ENCODE measurements at places on chromosomes 16 and 17.

- no peak for DNase-seq
Measured at GRCh38 chr17:66190738-66191592, 968 bp downstream of the CEP112 start.

DNA sequence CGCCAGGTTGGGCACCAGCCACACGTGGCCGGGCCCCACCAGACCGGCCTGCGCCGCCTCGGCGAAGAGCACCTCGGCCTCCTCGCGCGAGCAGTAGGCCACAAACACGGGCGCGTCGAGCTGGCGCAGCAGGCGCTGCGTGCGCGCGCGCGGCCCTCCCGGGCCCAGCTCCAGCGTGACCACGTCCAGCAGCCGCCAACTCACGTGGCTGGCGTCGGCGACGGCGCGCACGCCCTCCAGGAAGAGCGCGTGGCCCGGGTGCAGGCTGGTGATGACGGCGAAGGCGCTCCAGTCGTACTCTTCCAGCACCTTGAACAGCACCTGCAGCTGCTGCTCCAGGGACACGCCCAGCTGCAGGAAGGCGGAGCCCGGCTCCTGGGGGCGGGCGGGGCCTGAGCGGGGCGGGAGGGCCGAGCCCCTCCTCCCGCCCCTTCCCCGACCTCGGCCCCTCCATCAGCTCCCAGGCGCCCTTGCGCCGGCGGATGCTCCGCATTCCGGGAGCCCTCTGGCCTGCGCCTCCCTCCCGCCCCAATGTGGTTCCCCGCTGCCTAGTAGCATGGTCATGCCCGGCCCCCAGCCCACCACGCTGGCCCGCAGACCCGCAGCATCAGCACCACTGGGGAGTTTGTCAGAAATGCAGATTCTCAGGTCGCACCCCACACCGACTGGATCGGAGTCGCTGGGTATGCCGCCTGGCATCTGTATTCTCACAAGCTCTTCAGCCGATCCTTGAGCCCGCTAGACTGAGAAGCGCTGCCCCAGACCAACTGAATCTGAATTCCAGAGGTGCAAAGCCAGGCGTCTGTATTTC lies 7.2 kb downstream of the GRIN2C start:
- DNase-seq, result no peak

GRCh38 chr16:77877712-77878347 lies 89.5 kb downstream of the VAT1L start:
- DNase-seq, result no peak

DNA sequence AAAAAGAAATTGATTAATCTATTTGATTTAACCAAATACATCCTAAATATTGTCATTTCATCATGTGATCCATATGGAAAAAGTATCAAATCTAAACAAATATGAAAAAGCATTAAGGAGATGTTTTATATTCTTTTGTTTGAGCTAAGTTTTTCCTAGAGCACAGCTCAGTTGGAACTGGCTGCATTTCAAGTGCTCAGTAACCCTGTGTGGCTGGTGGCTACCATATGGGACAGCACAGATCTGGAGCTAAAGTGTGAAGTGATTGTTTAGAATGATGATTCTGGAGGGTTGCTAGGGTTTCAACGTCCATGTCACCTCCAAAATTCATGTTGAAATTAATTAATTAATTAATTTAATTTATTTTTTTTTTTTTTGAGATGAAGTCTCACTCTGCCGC lies 137.5 kb downstream of the XYLT1 start:
- DNase-seq, result no peak

GRCh38 chr16:75282466-75283281 lies 31.2 kb upstream of the BCAR1 start:
- DNase-seq, result no peak

- peak; percentile 23 for DNase-seq
Measured at GRCh38 chr17:82592767-82593589, 55.3 kb downstream of the WDR45B start.

DNA sequence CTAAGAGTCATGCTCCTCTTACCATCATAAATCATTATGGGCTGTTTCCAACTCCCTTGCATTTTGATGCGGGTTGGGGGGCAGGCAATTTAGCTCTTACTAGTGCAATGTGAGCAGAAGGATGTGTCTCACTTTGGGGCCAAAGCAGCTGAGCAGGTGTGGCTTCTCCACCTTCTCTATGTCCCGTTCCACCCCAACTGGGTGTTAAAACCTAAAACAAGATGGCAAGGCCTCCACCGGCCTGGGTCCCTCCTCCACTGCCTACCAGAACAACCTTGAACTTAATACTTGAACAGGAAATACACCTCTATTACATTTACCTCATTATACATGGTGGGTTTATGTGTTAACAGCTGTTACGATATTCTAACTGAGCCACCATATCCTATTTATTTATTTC lies 52.8 kb downstream of the TOX3 start:
- DNase-seq, result no peak

DNA sequence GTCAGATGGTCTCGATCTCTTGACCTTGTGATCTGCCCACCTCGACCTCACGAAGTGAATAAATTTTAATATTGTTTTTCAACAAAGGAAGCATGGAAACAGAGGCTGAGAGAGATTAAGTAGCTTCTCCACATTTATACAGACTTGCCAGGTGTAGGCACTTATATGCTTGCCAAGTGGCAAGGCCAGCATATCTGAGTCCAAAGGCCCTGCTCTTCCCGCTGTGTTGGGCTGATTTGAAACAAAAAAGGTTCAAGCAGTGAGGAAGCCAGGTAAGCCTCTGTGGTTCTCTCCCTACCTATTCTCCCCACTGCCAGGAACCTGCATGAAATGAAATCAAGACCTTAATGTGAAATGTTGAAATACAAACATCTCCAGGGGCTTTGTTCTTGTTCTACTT lies 7.5 kb upstream of the SLC6A4 start:
- no peak for DNase-seq

DNA sequence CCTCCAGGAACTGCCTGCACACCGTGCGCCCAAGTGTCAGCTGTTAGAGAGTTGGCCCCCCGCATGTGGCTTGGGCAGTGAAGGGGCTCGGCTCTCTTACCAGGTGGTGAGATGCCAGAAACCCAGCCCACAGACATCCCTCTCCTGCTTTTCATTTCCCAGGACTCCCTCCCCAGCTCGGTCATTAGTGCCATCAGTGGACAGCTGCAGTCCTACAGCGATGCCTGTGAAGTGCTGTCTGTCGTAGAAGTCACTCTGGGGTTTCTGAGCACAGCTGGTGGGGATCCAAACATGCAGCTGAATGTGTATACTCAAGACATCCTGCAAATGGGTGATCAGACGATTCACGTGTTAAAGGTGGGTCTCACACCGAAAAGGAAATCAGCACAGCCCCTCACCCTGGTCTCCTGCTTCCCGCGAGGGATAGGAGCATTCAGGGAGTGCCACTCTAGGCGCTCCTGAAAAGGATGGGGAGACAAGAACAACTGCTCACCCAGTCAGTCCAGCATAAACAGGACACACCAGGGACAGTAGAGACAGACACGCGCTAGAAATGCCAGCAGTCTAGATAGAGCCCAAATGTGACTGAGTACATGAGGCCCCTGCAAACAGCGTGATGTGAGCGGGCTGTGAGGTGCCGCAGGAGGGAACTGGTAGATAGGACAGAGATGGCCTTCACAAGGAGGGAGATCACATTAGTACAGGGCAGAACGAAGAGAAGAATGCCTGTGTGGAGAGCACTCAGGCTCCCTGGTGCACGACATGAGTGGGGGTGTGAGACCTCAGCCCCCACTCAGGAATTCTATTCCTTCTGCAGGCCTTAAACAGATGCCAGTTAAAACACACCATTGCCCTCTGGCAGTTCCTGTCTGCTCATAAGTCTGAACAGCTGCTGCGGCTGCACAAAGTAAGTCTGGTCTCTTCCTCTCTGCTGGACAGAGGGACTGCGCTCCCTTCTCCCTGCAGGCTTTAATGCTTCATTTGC lies 25.7 kb upstream of the ENDOV start:
- no peak for DNase-seq

DNA sequence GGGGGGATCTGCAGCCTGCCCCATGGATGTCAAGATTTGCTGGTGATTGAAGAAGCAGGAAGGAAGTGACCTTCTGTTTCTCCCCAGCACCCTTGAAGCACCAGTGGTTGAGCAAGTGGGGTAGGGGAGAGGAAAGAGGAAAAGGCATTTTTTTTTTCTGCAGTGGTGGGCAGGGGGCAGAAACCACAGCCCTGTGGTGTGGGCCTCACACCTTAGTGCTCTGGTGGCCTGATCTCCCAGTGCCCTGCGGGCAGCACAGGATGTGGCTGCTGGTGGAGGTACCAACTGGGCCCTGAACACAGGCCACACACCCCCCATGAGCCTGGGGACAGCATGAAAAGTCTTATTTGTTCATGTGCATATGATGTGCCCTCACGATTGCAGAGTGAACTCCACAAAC lies 7.1 kb downstream of the ITGAD start:
- DNase-seq, result peak; percentile 28

DNA sequence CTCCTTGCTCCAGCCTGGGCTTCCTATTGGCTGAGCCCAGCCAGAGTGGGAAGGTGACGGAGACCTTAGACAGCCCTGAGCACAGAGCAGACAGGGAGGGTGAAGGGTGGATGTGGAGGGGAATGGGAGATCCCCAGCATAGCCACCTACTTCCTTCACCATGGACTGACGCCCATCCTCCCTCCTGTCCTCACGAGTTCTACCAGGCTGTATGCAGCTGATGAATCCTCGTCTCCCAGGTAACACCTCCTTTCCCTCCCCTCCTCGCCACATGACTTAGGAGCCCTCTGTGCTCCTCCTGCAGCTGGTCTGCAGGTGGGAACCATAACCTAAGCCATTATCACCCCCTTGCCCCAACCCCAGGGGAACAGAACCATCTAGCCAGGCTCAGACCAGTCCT lies 9.0 kb upstream of the CRHR1 start:
- DNase-seq, result no peak

- no peak for DNase-seq
Measured at GRCh38 chr16:4098501-4098900, 17.7 kb downstream of the ADCY9 start.

GRCh38 chr16:83971165-83972130 lies 3.4 kb downstream of the NECAB2 start:
- DNase-seq, result no peak

GRCh38 chr17:69018022-69018615 lies 42.6 kb downstream of the ABCA9 start:
- DNase-seq, result no peak

- peak; percentile 80 for DNase-seq
Measured at GRCh38 chr17:47225436-47225858, 16.3 kb downstream of the MYL4 start.

DNA sequence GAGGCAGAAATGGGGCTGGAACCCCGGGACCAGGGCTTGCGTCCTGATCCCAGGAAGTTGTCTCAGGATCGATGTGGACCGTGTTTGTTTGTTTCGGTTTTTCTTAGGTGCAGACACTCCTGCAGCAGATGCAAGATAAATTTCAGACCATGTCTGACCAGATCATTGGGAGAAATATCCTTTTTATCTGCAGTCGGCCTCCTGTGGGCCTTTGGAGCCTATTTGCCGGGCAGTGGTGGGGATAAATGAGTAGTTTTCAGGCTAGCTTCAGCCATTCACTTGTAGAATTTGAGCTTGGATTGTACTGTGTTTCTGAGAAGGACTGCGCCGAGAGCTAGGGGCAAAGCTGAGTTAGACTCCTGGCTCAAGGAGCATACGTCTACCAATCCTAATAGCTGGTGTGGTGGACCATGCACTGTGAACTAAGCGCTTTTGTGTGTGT lies 816 bp downstream of the HSBP1 start:
- no peak for DNase-seq
